Stimulated activated naive CD4-positive, alpha-beta T cell treated with Interleukin-2 at 50 U/mL for 16 hours (primary cell): ENCODE measurements at places on chromosomes 13 and 19.

DNA sequence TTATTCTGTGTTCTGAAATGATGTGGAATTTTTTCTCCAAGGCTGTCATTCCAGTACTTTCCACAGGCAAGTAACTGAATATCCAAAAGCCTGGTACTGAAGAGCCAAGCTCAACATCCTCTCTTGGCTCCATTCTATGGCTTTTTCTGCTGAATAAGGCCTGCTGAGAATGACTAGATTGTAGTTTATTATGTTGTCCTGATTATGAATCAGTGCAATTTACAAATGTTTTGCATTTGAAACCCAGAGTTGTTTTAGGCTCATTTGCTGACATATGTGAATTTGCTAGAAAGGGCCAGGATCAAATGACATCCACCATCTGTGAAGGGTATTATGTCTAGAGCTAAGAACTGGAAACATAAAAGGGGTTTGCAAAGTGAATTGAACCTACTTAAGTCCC is 596.6 kb downstream of the KCTD12 start:
- DNase-seq = no peak

DNA sequence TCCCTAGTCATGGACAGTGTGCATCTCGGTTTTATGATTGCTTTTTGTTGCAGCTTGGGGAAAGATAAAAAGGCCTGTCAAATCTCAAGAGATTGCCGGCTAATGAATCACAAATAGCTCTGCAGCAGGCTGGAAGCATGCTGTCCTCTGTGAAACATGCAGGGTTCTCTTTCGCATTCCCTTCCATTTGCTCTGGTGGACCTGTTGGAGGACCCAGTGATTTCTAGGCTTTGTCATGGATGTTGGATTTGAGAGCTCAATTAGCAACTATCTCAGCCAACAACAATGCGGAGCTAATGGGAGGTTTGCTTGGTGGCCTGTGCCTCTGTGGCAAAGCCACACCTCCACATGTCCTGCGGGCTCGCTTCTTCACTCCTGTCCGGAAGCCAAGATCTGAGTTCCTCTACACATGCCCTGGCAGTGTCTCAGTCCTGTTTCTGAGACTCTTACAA is 418.1 kb upstream of the ARGLU1 start:
- no peak for DNase-seq

DNA sequence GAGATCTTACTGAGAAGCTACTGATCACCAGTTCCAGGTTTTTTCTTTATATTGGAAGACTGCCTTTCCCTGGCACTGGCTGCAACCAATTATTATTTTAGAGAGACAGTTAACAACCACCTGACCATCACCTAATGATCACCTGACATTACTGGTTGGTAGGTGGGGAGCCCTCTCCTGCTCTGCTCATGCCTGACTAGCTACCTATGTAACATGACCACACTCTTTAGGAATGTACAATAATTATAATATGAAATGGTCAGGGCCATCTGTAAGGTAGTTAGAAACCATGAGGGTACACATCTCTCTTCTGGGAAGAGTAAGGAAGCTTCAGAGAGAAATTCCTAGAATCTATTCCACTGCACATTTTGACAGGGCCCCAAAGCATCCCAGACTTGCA is 59.0 kb upstream of the SCEL start:
- DNase-seq = no peak

GRCh38 chr19:1324806-1325567 is 39.3 kb downstream of the EFNA2 start:
- DNase-seq = no peak

GRCh38 chr13:110518571-110518970 is 43.0 kb downstream of the RAB20 start:
- no peak for DNase-seq

DNA sequence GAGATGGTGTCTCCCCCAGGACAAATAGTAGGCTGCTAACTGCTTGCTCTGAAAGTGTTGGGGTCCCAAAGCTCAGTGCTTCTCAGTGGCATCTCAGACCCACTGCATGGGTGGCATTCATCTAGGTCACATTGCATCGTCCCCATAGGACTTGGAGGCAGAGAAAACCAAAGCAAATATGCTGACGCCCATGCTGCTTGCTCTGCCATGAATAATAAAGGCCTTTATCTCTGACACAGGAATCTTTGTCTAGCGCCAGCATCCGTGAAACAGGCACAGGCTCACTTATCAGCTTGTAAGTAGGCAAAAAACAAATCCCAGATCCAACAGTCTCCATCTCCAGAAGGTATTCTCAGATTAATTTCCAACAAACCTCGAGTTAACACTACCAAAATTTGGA is 18.9 kb upstream of the IPO5 start:
- DNase-seq = no peak

- peak; percentile 73 for DNase-seq
Measured at GRCh38 chr19:34501339-34502320, 20.1 kb downstream of the WTIP start.

GRCh38 chr13:76594435-76594834 is 291.8 kb downstream of the KCTD12 start:
- no peak for DNase-seq

GRCh38 chr13:22092791-22093560 is 422.1 kb downstream of the FGF9 start:
- DNase-seq = no peak

- DNase-seq = no peak
Measured at GRCh38 chr13:99144306-99144705, 56.3 kb upstream of the UBAC2 start.

- DNase-seq = no peak
Measured at GRCh38 chr13:37914781-37915391, 45.3 kb upstream of the TRPC4 start.

GRCh38 chr19:16262618-16263017 is 62.0 kb upstream of the KLF2 start:
- no peak for DNase-seq

DNA sequence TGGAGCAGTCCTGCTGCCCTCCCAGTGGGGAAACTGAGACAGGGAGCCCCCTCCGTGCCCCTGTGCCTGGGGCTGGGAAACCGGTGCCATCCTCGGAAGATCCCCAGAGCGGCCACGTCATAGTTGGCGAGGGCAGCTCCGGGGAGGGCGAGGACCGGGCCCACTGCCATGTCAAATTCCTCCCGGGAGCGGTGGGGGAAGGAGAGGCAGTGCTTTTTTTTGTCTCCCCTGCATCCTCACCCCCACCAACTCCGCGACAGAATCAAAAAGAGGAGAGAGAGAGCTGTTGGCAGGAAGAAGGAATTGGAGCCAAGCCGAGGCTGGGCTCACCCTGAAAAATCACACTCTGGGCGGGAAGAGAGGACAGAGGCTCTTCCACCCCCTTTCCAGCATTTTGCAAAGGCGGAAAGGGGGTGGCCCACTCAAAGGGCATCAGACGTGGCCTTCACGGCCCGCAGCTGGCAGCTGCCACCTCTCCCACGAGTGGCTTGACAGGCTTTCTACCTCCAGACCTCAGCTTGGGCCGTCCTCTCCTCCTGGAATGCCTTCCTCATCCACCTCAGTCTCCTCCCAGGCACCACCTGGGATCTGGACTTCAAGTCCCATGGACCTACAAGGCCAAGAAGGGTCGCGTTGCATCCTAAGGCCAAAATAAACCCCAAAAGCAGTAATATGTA is 19.6 kb upstream of the NFIC start:
- no peak for DNase-seq

GRCh38 chr13:43132257-43132656 is 108.9 kb downstream of the DNAJC15 start:
- DNase-seq = no peak

GRCh38 chr19:55212447-55212846 is 3.1 kb upstream of the PTPRH start:
- peak; percentile 27 for DNase-seq

DNA sequence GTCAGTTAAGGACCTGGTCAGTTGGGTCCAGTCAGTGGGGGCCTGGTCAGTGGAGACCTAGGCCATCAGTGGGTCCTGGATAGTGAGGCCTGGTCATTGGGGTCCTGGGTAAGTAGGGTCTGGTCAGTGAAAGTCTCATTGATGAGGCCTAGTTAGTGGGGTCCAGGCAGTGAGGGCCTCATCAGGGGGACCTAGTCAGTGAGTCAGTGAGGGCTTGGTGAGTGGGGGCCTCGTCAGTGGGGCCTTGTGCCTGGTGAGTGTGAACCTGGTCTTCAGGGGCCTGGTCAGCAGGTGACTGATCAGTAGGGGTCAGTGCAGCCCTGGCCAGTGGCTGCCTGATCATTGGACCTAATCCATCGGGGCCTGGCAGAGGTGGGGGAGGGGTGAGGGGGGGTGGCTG is 42.6 kb upstream of the TPM4 start:
- no peak for DNase-seq

DNA sequence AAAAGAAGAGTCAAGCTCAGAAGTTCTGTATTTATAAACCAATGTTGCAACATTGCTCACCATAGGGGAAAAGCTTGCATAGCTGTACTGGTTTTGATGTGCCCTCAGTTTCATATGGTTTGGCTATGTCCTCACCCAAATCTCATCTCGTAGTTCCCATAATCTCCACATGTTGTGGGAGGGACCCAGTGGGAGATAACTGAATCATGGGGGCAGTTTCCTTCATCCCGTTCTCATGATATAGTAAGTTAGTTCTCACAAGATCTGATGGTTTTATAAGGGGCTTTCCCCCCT is 73.9 kb downstream of the TNFRSF19 start:
- no peak for DNase-seq

- DNase-seq = no peak
Measured at GRCh38 chr19:38819231-38819920, 6.6 kb upstream of the LGALS4 start.

DNA sequence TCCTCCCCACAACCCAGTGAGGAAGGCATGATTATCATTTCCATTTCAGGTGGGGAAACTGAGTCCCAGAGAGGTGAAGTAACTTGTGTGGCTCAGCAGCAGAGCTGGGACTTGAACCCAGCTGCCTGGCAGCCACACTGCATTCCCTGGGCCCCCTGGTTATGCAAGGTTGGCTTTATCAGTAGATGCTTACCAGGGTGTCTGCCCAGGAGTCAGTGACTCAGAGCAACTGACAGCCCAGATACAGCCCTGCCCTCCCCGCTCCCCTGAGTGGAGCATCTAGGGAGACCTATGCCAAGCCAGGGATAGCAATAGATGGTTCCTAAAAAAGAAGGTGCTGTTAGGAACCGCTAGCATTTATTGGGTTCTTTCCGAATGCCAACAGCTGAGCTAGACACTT is 5.9 kb downstream of the IGLON5 start:
- no peak for DNase-seq

GRCh38 chr19:30566681-30567420 is 194.7 kb downstream of the ZNF536 start:
- DNase-seq = no peak

GRCh38 chr13:58598241-58598640 is 966.7 kb downstream of the PCDH17 start:
- no peak for DNase-seq

- no peak for DNase-seq
Measured at GRCh38 chr13:29925457-29926097, 75.2 kb upstream of the UBL3 start.

GRCh38 chr13:25657157-25657556 is 285.4 kb downstream of the ATP8A2 start:
- no peak for DNase-seq

DNA sequence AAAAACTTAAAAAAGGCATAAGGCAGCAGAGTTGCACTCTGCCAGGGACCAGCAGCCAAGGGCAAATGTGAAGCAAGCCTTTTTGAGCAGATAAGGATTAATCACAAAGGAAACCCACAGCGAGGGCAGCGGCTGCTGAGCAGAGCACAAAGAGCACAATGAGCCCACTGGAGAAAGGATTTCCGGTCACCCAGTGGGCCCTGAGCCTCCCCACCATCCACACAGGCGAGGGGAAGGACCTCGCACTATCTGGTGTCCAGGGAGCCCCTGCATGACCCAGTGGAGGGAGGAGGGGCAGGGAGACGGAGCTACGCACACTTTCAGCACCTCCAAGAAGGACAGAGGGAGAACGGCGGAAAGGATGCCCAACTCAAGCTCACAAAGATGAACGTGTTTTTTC is 40.0 kb downstream of the COL4A1 start:
- DNase-seq = no peak

- no peak for DNase-seq
Measured at GRCh38 chr13:98200211-98200878, 23.3 kb upstream of the RNF113B start.

DNA sequence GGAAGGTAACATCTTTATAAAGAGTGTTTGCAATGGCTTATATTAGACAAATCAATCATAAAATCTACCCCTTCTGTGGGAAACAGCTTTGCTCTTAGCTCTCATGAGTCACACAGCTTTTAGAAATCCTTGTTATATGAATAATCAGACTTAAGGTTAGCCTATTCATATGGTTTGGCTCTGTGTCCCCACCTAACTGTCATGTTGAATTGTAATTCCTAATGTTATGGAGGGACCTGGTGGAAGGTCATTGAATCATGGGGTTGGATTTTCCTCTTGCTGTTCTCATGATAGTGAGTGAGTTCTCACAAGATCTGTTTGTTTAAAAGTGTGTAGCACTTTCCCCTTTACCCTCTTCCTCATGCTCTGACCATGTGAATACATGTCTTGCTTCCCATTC is 704.2 kb upstream of the KLHL1 start:
- no peak for DNase-seq

- DNase-seq = no peak
Measured at GRCh38 chr19:2977746-2978138, 378 bp downstream of the TLE6 start.

GRCh38 chr19:34317311-34317927 is 47.6 kb upstream of the GPI start:
- DNase-seq = no peak

DNA sequence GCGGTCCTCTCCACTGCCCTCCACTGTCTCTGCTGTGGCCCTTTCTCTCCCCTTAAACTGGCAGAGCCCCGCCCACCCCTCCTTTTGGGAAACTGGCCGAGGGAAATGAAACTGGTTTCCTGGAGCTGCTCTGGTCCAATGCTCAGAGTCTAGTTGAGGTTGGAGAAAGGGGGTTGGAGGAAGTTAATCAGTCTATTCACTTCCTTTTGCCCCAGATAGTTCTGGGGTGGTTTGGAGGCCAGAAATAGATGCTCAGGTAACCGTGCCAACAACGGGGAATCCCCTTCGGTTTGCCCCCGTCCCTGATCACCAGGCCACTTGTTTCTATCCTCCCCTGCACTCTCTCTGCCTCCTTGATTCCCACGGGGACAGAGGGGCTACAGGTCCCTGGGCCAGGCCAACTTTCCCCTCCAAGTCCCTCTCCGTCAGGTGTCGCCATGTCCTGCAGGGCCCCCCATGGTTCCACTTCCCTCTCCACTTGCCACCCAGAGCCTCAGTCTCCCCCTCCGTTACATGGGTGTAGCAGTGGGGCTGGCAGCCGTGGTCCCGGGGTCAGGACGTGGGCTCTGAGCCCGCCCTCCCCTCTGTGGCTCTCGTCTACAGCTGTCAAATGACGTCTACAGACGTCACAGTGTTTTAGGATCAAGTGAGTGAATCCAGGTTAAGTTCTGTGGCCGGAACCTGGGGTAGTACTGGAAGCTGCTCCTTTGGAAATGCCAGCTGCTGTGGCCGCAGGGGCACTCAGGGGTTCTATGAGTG is at the start of gene IL4I1:
IL4I1 (minus strand) TSS at position 25 of the 759 bp plus-strand sequence. CDS start 727 bp downstream, outside the sequence.
- peak; percentile 69 for DNase-seq
